Lower leg skin (tissue), 4 donors: ENCODE measurements at places on chromosomes 3 and 15. TPM values are rescaled to one million over a fixed set of nuclear protein-coding genes. Genes with fewer than 3 reads are reported as not detected.

DNA sequence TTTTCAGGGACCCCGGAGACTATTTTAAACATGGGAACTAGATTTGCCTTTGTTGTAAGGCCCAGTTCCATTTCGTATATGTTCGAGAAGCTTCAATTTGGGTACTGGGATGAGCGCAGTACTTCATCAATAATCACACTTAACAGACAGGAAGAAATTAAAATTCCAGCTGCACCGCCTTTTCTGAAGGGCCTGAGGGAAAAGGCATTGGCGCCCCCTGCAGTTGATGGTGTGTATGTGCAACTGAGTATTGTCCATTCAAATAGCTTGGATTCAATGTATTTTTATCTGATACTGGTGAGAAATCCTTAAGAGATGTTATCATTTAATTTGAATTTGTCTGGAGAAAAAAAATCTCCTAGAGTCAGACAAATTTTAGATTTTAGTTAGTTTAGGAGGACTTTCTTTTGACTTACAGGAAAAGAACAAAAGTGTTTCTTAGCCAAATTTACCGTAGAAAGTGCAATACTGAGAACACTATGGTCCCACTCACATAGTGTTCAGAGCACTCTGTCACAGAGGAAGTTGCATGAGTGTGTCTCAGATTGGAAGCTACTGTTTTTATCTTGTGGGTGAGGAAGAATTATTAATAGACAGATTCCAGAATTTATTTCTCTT lies 5.4 kb upstream of the ALDH1A2 start:
- peak; percentile 27 for DNase-seq

- DNase-seq = no peak
Observed at GRCh38 chr3:196633555-196634151, 5.8 kb upstream of the NRROS start.

GRCh38 chr3:53182764-53183355 lies 21.9 kb downstream of the PRKCD start:
- no peak for DNase-seq

DNA sequence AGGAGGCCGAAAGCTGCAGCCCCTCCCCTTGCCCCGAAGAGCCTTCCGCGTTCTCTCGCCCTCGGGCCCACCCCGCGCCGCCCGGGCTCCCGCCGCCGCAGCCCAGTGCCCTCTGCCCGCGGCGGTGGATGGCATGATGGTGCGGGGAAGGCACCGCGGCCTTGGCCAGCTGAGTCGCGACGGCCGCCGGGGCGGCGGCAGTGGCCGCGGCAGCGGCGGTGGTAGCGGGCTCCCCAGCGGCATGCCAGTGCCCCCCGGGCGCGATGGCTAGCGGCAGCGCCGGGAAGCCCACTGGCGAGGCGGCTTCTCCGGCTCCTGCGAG lies 1.2 kb downstream of the TLNRD1 start:
- no peak for DNase-seq

The RBMS3 gene
- total RNA-seq = 12.9 TPM

The RBM5 gene
- 141 TPM for total RNA-seq

The EPHB1 gene
- total RNA-seq = 14.2 TPM
